GM12892 (cell line): ENCODE measurements at places on chromosomes 1 and 21.

- DNase-seq: no peak
Observed at GRCh38 chr1:22282364-22282995, 139.6 kb upstream of the WNT4 start.

DNA sequence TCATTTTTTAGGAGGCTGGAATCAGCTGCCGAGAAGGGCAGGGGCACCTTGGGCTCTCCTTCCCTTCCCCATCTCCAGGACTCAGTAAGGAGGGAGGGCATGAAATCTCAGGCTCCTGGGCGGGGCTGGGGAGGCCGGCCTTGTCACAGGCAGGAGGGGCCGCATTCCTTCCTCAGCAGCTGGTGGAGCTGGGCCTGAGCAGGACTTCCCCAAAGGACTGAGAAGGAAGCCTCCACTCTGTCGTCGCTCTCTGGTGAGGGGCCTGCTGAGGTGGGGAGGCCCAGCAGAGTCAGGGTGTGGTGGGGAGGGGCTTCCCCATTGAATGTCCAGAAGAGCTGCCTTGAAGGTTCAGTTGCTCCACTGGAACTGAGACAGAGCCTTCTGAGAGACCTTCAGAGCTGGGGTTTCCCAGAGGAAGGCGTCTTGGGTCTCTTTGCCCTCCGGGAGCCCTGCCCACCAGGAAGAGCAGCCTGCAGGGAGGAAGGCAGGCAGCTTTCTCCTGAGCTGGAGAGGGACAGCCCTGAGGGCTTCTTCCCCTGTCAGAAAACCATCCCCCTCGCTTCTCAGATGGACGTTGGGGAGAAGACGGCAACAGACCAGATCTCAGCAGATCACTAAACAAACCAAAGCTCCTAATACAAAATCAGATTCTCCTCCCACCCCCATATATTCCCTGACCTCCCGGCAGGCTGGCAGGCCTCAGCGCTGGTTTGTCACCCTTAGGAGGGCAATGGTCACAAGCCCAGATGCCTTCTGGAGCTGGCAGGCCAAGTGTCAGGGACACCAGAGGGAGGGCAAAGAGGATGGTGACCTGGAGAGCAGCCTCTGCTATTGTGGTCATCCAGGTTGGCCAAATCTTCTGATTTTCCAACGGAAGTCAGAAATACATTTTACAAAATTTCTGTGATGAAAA, 10.7 kb downstream of the KCNA10 start:
- peak; percentile 39 for DNase-seq

- DNase-seq: no peak
Observed at GRCh38 chr1:58190267-58190988, 356.1 kb downstream of the OMA1 start.

GRCh38 chr1:209012443-209013196, 570.9 kb upstream of the CAMK1G start:
- DNase-seq: no peak

DNA sequence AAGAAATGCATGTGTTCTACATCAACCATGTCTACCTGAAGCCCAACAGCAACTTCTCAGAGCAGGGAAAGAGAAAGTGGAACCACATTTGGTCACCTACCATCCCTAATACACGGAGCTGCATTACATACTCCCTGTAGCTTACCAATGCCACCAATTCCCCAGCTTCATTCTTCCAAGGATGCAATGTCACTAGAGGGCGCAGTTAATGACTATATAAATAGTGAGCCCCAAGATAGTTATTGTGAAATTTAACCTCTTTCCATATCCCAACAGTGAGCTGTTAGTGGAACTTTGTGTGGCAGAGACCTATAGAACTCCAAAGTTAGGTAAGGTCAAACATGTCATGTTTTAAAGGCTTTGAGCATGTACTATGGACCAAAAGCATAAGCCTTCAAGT, 618.3 kb downstream of the SMYD3 start:
- DNase-seq: no peak

GRCh38 chr1:211473823-211474222, 18.1 kb downstream of the RD3 start:
- no peak for DNase-seq

GRCh38 chr1:195740862-195741261, 867.4 kb downstream of the KCNT2 start:
- DNase-seq: no peak

- peak; percentile 29 for DNase-seq
Observed at GRCh38 chr1:165369255-165369848, 12.8 kb upstream of the LMX1A start.

GRCh38 chr1:45583264-45583665, 576 bp upstream of the NASP start:
- peak; percentile 88 for DNase-seq

GRCh38 chr1:234598974-234599616, 10.9 kb downstream of the IRF2BP2 start:
- no peak for DNase-seq

GRCh38 chr1:164137273-164137925, 421.6 kb upstream of the PBX1 start:
- DNase-seq: no peak

DNA sequence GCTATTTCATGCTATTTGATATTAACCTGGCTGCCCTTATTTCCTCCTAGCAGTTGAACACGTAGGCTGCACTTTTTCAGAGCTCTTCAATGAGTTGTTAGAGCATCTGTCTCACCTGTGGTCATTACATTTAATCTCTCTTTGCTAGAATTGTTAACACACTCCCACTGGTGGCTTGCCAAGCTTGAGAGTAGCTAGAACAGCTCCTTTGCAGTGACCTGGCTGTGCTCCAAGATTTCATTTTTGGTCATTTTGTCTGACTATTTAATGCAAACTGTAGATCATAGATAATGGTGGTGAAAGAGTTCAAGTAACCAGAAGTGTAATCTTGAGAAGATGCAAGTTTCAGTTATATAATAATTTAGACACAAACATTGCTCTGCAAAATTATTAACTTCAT, 105.6 kb downstream of the LRRC7 start:
- DNase-seq: no peak

DNA sequence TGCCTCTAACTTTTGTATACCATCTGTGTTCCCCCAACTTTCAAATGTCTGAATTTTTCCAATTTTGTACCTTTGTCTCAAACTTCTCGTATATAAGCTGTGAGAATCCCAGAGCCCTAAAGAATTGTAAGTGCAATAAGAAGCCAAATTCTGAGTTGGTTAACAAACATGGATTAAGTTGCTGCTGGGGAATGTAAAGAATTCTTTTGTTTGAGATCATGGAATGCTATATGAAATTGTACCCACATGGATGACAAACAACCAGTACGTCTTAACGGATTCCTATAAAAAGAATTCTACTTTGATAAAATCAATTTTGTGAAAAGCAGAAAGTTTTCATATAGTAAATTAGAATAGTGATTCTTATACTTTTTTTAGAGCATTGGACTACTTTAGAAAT, 72.4 kb upstream of the CYP2J2 start:
- DNase-seq: no peak

DNA sequence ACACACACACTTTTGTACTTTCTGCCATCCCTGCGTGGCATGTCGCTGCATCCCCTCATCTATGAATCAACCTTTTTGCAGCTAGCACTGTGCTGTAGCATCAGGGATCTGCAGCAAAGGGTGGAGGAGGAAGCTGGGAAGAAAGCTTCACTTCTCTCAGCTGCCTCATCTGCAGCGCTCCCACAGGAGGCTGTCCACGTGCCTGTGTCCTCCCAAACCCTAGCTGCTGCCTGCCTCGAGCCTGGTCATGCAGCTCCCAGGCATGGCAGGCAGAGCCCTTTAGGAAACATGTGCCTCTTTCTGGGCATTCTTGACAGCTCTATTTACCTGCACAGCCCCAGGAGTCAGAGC, 262.1 kb upstream of the SGIP1 start:
- no peak for DNase-seq

GRCh38 chr1:159444511-159444910, 5.0 kb downstream of the OR10J1 start:
- no peak for DNase-seq

DNA sequence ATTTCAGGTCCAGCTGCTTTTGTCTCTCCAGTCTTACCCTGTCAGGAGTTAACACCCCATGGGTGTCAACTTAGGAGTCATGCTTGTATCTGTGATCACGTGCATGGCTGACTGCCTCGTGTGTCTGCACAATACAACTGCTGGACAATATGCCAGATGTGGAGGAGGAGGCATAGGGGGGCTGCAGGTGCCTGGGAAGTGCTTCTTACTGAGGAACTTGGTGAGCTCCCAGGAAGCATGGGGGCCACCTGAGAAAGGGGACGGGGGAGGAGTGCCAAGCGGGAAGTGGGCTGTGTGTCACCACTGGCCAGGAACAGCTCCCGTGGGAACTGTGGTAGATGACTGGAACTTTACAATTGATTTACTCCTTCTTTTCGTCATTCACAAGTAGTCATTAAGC, 9.5 kb downstream of the RHEX start:
- no peak for DNase-seq

DNA sequence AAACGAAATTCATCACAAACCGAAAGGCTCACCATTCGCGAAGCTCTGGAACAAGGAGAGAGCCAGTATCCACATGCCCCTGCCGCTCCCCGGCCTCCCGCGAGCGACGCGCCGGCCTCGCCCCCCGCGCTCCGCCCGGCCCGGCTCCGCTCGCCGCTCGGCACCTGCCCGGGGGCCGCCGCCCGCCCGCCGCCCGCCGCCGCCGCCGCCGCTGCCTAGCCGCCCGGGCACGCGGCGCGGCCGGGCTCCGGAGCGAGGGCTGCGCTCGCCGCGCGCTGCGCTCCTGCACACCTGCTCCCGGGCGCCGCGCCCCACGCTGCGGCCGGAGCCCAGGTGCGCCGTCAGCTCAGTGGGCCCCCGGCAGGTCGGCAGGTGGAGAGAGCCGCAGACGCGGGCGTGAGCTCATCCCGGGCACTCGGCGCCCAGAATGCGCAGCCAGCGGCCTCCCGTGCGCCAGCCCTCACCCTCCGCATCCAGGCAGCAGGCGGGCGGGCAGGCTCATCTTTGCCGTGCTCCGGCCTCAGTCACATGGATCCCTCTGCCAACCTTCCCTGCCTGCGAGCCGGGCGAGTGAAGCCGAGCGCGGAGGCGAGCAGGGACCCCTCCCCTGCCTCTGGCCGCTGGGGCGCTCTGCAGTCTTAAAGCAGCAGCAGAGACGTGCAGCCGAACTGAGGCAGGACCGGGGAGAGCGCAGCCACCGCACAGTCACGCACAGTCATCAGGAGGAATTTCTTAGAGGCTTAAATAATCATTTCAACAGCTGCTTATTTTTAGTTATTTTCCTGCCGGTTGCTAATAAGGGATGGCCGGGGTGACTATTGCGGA, at the start of gene DSCAM:
TSS of gene DSCAM (minus strand) at position 572 of the 825 bp plus-strand sequence. CDS start at position 75, 497 bp downstream.
- DNase-seq: no peak

DNA sequence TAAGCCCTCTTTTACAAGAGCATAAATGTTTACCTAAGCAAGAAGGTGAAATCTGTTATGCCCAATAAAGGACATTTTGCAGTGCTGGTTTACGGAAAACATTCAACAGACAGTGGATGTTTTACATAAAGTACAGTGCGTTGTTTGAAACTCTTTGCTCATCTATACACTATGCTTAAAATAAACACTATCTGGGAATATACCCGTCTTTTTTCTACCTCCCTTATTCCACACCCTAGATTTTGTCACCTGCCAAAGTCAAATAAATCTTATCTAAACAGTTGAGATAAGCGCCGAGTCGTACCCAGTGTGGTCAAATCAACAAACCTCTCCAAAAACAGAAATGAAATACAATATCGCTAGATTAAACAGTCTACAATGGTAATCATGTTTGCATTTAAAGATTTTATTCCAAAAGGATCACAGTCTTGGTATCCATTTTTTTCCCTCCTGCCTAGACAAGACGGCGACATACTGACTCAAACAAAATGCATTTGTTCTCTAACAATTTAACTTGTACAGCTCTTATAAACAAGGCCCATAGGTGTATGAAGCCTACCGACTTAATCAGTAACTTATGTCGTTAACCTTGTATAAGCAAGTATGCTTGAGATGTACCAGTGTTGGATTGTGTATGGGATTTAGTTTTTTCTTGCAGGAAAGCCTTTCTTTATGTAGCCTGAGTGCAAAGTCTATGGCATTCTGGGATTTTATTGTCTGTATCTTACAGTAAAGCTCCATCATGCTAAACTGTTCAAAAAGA, 189.1 kb downstream of the FMN2 start:
- no peak for DNase-seq

DNA sequence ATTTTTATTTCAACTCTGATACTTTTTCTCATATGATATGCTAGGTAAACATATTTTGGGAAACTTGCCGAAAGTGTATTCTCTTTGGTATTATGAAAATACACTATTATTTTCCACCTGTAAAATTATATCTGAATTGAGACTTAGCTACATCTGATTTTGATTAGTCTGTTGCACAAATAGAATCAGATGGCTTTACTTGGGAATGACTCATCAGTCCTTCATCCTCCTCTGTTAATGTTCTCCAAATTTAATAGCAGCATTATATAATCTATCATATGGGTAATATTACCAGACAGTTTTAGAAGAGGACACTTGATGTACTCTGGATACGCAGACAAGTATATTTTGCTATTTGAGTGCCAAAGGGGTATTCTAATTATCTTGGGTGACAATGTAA, 245.3 kb downstream of the CTH start:
- DNase-seq: no peak

DNA sequence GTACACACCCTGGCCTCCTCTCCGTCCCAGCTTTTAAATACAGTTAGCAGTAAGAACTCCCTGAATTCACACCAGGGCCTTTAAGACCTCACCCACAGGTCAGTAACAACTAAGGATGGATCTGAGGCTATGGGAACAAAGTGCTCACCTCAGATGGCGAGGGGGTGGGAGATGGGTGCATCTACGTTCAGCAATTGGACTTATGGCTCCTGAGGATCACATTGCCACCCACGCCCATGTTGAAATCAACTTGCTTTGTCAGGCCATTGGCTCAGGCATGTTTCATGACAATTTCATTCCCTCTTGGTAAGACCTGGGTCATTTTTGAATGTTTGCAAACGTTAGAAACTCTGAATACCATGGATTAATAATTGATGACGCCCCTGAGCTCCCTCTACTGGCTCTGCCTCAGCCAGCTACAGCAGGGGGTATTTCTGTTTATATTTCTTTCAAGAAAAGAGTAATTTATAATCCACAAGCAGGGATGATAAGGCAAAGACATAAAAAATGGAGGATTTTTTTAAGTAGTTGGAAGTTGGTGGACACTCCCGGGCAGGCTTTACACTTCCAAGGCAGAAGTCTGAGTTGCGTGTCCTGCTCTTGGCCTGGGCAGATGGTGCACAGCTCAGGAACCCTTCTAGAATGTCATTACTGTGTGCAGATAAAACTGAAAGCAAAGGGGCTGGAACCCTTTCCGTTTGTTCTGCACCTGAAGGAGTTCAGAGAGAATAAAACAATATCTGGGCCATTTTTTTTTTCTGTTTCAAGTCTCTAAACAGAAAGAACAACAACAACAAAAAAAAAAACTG, 13.7 kb upstream of the LBR start:
- no peak for DNase-seq

DNA sequence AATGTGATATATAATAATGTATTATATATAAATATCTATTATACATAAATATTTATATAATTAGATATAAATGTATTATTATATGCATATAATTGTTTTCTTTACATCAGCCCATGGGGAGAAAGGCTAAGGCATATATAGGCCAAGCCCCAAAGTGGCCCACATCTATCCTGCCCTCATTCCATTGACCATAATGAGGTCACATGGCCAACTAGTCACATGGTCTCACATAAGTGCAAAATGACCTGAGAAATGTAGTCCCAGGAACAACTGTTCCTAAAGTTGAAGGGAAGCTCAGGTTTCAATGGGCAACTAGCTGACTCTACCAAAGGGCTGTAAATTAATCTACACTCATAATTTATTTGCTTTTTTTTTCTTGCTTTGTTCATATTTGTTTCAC, 14.5 kb upstream of the CCDC185 start:
- DNase-seq: no peak
